Suppressor macrophage treated with lipopolysaccharide for 4 hours (primary cell): ENCODE measurements at places on chromosomes 16 and 17.

DNA sequence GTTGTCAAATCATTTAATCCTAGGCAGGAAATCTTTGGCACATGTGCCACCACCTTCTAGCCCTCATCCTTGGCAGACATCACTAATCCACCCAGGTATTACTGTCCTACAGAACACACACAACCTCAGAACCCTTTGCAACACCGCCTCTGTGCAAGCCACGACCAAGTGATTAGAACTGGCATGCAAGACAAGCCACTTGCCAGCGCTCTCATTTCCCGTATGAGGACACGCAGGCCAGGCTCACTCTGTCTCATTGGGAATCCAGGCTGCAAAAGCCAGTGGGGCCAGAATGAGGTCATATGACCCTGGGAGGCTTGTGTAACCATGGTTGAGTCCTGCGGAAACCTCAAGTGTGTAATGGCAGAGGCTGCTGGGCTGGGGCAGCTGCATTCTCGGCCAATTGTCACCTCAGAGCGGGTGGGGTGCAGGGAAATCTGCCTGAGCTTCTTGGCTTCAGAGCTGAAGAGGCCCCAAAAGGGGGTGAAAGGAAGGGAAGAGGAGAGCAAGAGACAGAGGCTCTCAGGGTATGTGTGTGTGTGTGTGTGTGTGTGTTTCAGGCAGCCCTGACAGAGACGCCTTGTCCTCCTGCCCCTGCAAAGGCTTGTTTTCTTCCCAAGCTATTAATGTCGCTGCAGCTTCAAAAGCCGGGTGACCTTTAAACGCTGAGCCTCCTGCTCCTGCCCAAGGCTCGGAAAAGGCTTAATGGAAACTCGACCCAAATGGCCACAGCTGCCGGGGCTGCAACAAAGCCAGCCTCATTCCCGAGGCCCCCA lies 43.2 kb upstream of the MRPS23 start:
- DNase-seq: peak; percentile 98

DNA sequence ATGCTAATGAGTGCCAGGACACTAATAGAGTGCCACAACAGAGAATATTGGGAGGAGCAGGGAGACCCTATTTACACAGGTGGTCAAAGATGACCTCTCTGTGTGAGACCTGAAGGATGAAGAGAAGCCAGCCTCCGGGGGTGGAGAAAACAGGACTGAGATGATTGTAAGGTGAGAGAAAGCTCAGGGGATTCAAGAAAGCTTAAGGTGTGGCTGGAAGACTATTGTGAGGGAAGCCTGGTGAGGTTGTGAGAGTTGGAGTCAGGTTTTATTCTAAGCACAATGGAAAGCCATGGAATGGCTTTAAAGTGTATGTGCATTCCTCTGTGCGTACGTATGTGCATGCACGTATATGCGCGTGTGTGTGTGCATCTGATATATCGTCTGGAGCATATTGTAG lies 10.4 kb upstream of the MARCHF10 start:
- no peak for DNase-seq

DNA sequence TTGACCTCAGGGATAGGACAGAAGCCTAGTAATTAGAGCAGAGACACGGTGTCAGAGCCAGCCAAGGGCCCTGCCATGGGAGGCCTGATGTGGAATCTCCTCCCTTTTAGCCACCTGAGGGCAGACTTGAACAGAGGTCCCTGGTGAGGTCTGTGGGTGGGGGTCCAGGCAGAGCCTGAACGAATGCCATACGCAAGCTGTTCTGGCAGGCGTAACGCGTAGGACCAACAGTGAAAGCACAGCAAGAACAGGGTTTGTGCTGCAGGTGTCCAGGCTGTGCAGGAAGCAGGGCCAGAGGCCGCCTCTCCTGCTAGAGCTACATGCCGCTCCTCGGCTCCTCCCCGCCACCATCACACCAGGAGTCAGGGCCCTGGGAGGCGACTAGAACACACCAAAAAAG lies 81.9 kb upstream of the TBX2 start:
- DNase-seq: no peak

DNA sequence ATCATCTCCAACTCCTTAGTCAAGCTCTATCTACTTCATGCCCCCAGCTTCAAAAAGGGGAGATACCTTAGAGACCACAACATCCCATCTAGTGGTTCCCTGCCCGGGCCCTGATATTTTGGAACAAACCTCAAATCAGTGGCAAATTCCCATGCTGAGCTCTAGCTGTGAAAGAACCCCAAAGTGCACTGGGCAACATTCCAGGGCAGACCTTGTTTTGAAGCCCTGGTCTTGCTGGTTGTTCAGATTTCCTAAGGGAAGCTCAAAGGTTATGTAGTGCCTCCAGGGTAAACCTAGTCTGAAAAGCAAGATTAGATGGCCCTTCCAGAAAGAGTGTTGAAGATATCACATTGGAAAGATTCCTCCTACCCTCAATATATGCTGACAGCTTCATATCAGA lies 16.3 kb downstream of the FAM117A start:
- no peak for DNase-seq

DNA sequence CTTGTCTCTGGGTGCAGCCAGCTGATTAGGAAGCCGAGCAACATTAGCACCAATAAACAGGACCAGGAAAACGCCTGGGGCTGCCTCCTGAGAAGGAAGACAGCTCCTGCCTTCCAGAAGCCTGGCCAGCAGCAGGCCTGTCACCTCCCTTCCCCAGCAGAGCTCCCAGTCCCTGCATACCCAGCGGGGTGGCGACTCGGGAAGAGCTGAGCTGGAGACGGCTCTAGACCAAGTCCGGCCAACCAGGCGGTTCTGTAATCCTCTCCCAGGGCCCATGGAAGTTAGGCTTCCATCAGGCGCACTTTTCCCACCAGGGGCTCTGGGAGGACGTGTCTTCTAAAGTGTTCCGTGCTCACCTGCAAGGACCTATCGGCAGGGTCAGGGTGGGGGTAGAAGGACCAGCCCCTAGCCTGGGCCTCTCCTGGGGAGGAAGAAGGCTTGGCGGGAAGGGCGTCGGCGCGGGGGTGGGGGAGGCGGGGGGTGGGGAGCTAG lies 12.0 kb upstream of the CLUH start:
- DNase-seq: no peak

GRCh38 chr17:12600349-12600748 lies 65.3 kb upstream of the MYOCD start:
- no peak for DNase-seq

DNA sequence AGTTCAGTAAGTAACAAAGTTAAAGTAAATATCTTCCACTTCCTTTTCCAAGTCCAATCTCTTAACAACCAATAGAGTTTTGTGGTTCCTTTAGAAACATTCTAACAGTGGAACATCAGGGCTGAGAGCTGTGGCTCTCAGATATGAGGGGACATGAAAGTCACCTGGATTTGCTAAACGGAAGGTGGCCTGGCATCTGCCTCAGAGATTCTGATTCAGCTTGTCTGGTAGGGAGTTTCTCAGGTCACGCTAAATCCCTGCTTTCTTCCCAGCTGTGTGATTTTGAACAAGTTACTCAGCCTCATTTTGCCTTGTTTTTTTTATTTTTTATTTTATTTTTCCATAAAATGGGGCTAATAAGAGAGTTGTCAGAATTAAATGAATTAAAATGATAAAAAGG lies 411.0 kb upstream of the CDH11 start:
- DNase-seq: no peak

DNA sequence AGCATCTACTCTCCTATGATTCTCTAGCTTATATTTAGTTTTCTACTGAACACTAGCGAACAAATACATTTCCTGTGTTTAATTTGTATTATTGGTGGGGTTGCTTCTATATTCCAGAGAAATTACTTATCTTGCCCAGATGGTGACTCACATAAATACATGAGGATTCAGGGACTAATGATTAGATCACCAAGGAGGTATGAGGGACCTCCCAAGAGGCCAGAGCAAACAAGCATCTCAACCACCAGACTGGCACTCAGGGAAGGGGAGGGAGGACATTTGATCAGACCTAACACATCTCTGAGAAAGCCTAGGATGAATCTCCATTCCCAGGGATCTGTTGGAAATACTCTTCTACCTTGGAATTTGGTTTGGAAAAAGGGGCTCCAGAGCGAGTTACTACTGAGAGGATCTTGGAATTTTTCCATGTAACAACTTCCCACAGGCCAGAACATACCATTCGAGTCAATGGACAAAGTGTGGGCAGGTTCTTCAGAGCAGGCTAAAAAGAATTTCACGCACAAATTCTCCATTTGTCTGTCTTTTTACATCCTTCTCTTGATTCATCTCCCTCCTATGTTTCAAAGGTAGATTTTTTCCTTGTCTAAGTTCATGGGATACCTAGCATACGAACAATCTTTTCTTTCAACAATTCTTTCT lies 262.6 kb upstream of the MYOCD start:
- no peak for DNase-seq

DNA sequence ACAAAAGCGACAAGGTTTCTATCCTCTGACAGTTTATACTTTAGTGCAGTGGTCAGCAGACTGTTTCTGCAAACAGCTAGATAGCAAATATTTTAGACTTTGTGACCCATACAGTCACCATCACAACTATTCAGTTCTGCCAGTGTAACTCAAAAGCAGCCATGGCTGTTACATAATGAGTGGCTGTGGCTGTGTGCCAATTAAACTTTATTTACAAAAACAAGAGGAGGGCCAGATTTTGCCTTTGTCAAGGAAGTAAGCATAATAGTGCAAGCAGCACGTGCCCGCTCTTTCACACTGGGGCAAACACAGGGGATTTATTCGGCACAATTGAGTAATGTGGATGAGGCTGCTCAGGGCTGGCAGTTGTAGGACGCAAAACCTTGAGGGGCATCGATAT lies 551.5 kb downstream of the MAF start:
- no peak for DNase-seq

- DNase-seq: no peak
Measured at GRCh38 chr16:51050377-51050706, 100.7 kb downstream of the SALL1 start.

GRCh38 chr16:24087891-24088410 lies 168.2 kb upstream of the CACNG3 start:
- no peak for DNase-seq

GRCh38 chr16:23298290-23298915 lies 3.7 kb upstream of the SCNN1B start:
- DNase-seq: no peak

DNA sequence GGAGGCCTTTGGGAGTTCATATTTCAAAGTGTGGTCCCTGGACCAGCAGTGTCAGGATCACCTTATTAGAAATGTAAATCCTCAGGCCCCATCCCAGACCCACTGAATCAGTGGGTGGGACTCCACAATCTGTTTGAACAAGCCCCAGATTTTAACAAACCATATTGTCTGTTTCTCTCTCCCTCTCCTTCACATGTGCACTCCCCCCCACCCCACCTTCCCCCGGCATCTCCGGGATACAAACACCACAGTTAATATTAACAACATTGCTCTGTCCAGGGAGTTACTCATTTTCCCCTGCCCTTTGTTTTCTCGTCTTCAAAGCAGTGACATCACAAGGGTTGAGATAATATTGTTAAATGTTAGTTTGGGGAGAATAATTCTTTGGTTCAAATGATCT lies 127.3 kb downstream of the KATNIP start:
- DNase-seq: no peak
